ENCODE measurements at places on chromosomes 12 and 14.

DNA sequence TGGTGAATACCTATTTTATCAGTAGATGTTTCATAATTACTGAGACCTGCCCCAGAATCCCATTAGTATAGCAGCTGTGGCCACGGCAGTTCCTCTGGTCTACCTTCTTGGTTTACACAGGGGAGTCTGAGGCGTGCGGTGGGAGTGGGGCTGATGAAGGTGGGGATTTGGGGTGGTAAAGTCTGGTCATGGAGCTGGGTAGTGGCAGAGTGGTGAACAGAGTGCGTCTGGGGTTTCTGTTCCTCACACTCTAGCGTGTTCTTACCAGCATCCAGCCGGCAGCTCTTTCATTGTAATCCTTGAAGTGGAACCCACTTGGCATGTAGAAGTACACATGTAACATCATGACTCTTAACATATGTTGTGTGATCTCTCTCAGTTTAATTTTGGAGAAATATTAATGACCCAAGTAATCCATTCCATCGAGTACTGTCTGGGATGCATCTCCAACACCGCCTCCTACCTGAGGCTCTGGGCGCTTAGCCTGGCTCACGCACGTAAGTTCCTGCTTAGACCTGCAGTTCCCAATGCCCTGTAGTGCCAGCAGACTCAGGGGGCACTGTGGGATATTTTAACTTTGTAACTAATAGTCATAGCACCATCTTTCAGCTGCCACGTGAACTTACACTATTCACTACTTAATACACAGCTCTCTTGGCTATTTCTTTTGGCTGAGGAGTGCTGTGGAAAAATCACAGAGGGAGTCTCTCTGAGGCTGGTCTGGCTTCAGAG lies 7.9 kb upstream of the DNAH10 start:
- DNase-seq: no peak

- no peak for DNase-seq
Measured at GRCh38 chr14:51294951-51295525, 55.0 kb downstream of the TMX1 start.

GRCh38 chr12:79016181-79016580 lies 151.6 kb downstream of the SYT1 start:
- no peak for DNase-seq

DNA sequence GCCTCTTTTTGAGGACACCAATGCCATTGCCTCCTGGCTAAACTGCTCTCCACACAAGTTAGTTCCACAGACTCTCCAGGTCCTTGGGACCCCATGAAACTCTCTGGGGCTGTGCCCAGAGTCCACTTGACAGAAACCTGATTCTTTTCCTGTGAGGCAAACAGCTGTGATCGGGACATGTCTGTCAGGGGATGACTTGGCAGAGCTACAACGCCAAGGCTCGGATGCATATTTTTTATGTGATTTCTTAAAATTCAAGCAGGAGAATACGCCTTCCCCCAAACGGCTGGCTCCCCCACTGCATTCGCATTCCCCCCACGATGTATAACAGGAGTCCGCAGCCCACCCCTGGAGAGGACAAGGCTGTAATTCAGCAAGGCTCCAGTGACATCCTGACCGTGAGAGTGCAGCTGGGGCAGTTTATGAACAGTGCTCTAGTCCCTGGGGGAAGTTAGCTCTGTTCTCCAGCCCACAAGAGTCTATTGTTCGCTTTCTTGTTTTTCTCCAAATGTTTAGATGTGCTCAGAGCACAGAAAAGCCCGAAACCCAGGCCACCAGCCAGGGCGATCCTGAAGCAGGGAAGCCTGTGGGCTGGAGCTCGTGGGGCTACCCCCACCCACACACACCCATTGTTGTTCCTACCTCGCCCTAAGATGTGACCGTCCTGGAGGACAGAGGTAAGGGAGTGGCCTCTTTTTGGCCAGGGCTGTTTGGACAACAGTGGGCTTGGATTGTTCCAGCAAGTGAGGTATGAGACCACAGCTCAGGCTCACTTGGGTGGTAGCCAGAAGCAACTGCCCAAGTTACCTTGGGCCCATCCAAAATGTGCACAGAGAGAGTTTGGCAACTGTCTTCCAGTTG lies 159.5 kb downstream of the ZFP36L1 start:
- no peak for DNase-seq

GRCh38 chr12:46364777-46365580 lies 7.6 kb downstream of the SLC38A2 start:
- no peak for DNase-seq

- no peak for DNase-seq
Measured at GRCh38 chr14:76313303-76313702, 62.6 kb upstream of the ESRRB start.

DNA sequence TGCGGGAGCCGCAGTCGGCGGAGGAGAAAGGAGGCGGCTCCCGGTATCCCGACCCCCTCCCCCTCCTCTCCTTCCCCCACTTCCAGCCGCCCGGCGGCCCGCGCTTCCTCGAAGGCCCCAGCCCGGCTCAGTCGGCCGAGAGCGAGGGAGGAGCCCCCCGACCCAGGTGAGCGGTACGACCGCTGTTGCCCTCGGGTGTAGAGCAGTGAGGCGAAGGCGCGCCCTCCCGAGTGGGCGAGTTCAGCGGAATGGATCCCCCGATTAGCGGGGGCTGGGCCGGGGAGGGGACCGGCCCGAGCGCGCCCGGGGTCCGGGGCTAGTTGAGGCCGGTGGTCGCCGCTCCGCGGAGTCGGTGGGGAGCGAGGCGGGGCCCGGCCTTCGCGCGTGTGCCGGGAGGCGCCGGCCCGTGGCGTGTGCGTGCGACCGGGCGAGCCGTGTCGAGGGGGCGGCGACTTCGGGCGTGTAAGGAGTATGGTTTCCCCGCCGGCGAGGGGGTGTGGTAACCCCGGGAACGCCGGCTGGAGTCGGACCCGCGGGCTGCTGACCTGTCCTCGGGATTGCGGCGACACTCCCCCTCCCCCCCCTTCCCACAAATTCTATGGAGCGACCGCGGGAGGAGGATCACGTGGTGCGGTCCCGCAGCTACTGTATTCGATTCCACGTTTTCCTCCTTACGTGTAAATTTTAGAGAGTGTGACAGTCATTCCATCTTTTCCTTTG lies 501 bp downstream of the RIMKLB start:
- peak; percentile 1 for DNase-seq

DNA sequence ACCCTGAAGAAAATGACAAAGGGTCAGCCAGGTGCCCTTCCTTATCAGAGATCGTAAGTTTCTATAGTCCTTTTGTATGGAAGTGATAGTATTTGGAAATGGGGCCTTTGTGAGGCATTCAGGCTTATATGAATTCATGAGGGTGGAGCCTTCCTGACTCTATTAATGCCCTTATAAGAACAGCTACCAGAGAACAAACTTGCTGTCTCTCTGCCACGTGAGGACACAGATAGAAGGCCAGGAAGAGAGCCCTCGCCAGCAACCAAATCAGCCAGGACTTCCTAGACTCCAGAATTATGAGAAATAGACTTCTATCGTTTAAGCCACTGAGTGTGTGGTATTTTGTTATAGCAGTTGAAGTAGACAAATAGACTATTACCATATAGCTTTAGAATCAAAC lies 36.7 kb downstream of the TRMT5 start:
- no peak for DNase-seq

All from stimulated activated CD4-positive, alpha-beta T cell treated with anti-CD3 and anti-CD28 coated beads, Interleukin-1b, Interleukin-23, amount 100 ng/mL, for 1 hour (primary cell).